CD4-positive, alpha-beta T cell treated with Interleukin-21 for 1 hour (primary cell): ENCODE measurements at places on chromosomes 3 and 15.
A peak's percentile ranks its signal among the peaks of the same experiment; 100 is the strongest.

GRCh38 chr3:189038773-189039745 is 132.7 kb upstream of the TPRG1 start:
- no peak for DNase-seq

- DNase-seq = no peak
Measured at GRCh38 chr3:119316313-119316670, 22.1 kb downstream of the ARHGAP31 start.

DNA sequence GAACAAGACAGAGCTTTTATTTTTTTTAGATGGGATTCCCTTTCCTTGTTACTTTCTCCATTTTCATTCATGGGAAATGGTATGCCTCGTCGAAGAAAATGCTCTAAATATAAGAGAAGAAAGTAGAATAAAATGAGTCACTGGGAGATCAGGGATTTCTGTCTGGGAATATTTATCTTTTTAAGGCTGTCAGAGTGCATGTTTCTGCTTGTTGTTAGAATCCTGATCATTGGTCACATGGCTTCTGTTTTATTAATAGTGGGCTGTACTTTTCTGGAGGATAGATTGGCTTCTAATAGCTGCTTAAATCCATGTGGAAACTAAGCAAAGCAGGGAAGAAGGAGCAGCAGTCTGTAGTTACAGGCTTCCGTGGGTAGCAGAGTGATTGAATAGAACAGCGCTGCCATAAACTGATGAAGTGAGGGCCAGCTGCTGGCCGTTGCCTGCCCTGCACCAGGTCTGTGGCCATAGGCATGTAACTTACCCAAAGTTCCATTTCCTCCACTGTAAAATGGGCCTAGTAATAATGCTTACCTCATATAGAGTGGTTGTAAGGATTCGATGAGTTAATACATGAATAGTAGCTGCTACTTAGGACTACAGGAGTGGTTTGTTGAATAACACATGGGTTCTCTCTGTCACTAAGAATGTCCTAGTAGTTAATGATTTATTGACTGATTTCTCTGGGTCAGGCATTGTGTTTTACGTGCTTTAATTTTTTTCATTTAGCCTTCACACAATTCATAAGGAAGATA is 289.9 kb downstream of the SATB1 start:
- no peak for DNase-seq

GRCh38 chr3:194468086-194468485 is 18.7 kb downstream of the ATP13A3 start:
- DNase-seq = no peak

- no peak for DNase-seq
Measured at GRCh38 chr15:74136814-74137536, 6.6 kb downstream of the ISLR2 start.

GRCh38 chr3:104717828-104718196 is 648.9 kb upstream of the ALCAM start:
- DNase-seq = no peak

DNA sequence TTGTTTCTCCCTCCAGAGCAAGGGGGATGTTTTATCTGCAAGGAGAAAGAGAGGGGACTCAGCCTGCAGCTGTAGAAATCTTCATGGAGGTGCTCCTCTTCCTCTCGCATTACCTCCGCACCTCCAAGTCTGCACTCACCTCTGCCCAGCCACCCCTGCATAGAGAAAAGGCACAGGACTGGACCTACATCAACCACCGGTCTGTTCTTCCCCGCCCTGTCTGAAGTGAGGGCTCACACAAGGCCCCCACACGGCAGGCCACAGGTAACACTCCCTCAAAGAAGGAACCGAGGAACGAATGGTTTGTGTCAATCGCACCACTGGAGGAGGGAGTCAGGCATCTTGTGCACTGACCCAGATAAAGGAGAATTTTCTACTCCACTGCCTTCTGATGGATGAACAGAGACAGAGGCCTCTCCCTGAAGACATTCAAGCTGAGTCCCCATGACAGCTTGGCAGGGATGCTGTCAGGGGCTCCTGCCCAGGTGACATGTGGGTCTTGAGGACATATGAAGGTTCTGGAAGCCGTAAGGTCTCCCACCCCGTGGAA is 260.3 kb downstream of the XXYLT1 start:
- no peak for DNase-seq

- DNase-seq = no peak
Measured at GRCh38 chr15:25095179-25095578, 140.4 kb downstream of the SNRPN start.

GRCh38 chr15:67551207-67551743 is 8.8 kb downstream of the MAP2K5 start:
- no peak for DNase-seq

GRCh38 chr3:191973820-191974219 is 512.9 kb downstream of the PYDC2 start:
- DNase-seq = no peak

DNA sequence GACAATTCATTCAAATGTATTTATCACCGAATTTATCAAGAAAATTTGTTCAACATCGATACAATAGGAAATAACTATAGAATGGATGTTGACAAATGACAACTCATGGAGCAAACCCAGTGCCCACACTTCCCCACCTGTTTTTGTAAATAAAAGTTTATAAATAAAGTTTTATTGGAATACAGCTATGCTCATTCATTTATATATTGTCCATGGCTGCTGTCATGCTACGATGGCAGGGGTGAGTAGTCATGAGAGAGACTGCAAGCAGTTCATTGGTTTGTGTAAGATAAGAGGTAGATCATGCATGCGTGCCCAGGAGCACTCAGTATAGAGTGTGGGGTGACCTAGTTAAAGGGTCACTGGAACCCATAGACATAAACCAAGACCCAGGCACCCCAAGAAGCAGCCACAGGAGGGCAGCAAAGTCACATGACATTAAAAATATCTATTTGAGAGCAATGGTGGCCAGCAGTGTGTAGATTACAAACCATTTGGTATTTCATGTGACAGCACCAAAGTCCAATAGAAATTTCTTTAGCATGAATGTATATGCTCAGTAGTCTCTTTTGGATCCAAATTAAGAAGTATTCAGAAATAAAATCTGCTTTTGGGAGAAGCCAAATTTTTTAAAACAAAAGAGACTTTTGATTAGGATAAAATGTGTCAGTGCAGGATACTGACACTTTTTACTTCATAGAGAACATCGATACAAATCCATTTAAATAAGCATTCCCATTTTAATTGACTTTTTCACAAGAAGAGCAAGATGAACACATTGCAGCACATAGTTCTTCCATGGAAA is 794.8 kb downstream of the MCTP2 start:
- DNase-seq = peak; percentile 1

GRCh38 chr3:59213860-59214259 is 164.0 kb upstream of the CFAP20DC start:
- no peak for DNase-seq

DNA sequence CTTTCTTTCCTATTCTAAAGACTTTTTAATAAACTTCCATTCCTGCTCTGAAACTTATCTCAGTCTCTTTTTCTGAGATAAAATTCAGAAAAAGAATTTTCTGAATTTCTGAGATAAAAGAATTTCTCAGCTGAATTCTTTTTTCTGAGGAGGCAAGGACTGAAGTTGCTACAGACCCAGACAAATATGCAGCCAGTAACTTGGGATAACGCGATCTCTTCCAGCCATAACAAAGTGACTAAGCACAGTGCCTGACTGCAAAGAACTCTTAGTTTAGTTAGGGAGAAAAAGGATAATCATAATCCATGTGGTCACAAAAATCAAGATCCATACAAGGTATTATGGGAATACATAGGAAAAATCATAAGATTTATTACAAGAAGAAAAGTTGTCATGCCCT is 222.0 kb upstream of the GAP43 start:
- DNase-seq = no peak

GRCh38 chr15:93312891-93313486 is 224.0 kb upstream of the RGMA start:
- no peak for DNase-seq

- no peak for DNase-seq
Measured at GRCh38 chr3:129051871-129052340, 8.7 kb upstream of the GP9 start.

DNA sequence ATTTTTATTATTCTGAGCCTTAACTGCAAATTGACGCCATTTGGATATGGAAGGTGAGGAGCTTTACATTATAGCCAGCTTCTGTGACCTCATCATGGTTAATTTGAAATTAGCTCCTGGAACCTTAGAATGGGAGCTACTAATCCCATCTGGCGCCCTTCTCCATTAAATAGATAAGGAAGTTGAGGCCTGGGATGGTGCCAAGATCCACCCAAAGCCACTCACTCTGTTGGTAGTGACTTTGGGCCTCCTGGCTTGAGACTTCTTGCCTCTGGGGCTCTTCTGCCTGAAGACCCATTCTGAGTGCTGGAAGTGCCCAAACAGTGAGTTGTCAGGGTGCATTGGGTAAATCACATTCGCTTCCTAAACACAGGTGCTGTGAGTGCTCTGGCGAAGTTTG is 12.0 kb upstream of the HMCES start:
- no peak for DNase-seq

GRCh38 chr15:57033715-57034439 is 115.4 kb downstream of the TCF12 start:
- no peak for DNase-seq

- no peak for DNase-seq
Measured at GRCh38 chr3:468172-468571, 271.6 kb downstream of the CHL1 start.

GRCh38 chr3:30181581-30181980 is 424.8 kb upstream of the TGFBR2 start:
- no peak for DNase-seq

- DNase-seq = no peak
Measured at GRCh38 chr15:74869372-74869725, 3.8 kb downstream of the SCAMP2 start.

GRCh38 chr3:172627057-172627809 is 83.6 kb downstream of the NCEH1 start:
- no peak for DNase-seq

DNA sequence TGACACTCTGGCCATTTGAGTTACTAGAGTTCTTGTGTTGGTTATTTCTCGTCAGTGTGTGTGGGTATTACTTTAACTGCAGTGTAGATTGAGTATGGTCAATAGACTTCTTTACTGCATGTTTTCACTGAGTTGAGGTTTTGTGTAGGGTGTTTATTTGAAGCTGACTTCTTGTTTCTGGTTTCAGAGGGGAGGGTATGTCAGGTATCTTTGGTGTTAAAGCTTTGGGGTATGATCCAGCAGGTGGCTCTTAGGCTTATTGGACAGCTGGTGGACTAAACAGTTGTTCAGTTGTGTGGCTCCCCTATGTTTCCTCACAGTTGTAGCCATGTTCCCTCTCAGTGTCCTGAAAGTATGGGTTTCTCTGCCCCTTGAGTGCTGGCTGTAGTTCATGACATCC is 72.0 kb downstream of the AKAP13 start:
- DNase-seq = no peak

DNA sequence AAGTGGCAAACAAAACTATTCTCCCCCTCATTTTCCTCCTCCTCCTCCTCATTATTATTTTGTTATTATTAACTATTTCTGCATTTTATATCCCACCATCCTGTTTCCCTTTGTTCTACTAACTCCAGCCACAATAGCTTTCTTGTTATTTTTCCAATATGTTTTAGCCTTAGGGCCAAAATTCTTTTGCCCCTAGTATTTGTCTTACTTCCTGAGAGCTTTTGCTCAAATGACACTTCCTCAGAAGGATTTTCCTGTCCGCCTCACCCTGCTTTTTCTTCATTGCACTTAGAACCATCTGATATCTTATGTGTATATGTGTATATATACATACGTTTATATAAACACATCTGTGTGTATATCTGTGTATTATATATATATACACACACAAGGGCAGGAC is 32.7 kb upstream of the NUDT16 start:
- DNase-seq = no peak

DNA sequence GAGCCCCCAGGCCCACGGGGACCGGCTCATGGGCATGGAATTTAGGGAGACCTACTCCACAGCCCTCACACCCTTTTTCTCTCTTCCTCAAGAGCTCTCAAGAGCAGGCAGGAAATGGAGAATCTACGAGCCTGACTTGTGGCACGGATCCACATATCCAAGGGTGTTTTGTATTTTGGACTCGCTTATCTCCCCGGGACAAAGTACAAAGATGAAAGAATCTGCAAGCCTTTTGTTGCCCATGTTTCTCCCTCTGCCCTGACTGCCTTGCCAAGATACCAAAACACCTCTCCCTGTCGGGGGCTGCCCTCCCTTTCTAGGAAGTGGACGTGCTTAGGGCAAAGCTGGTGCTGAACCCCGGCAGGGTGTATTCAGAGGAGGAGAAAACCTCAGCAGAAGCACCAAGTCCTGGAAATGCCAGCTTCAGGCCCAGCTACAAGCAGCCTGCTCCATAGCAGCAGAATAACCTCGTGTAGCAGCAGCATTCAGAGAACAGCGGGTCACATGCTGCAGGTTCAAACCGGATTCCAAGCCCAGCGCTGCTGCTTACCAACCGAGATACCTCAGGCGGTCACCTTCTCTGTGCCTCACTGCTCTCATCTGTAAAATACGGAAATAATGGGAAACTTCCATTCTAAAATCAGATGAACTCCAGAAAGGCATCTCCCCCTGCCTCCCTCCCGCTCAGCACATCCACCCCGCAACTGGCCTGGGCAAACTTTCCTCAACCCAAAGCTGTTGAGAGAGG is 35.2 kb downstream of the DNASE1L3 start:
- no peak for DNase-seq

DNA sequence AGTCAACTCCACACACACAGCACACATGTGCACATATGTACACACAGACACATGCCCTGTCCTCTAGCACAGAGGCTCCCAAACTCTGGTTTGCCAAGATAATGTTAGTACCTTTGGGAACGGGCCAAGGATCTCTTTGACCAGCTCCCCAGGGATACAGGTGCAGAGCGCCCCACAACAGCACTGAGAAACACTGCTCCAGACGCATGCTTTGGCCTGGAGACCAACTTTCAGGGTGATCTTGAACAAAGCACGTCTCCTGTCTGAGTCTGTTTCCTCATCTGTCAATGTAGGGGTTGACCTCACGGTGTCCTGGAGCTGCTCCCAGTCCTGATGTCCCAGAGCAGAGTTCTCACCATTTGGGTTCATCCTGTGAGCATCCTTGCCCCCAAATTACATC is 15.9 kb upstream of the SKOR1 start:
- DNase-seq = no peak

- no peak for DNase-seq
Measured at GRCh38 chr3:102398666-102399065, 36.1 kb upstream of the ZPLD1 start.

DNA sequence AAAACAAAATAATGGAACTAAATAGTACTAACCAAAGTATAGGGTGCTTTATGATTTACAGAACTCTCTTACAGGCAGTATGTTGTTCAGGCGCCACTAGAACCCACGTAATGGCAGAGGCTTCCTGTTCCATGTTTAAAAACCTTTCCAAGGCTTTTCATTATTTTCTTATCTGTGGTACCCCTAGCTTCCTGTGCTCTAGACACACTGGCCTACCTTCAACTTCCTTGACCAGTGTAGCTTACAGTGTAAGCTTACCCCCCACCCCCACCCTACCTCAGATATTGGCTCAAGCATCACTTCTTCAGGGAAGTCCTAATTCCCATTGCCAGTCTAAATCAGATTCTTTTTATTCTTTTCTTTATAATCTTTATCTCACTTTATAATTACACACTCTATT is 2.9 kb downstream of the NR2C2 start:
- no peak for DNase-seq
